ENCODE measurements at places on chromosomes 11 and 22.

DNA sequence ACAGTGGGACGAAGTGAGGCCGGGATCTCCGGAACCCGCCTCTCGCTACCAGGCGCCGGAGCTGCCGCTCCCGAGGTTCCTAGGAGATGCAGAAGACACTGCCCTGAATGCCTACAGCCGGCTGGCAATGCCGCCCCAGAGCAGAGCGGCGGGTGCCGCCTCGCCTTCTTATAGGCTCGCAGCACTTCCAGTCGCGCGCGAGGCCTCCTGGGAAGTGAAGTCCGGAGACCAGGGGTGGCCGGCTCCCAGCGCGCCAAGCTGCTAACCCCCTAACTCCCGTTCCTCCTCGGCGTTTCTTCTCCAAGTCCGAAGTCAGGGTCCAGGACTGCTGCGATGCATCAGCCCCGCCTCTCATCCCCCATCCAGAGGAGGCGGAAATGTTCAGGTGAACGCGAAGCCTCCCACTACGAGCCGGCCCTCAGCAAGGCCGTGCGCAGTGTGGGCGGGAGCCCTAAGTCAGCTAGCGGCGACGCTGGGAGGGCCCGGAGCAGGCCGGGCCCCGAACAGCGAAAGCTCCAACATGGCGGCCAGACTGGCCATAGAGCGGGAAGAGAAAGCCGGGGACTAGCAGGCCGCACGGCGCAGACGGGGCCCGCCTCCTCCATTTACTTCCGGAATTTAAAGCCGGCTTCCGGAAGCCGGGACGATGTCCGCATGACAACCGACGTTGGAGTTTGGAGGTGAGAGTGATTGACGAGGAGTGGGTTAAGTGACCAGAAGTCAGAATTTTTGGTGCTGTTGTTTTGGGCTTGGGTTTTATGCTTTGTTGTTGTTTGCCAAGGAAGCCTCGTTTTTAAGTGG lies at the start of the genes CYB561A3 and TMEM138:
TSS of gene CYB561A3 (minus strand) at position 142 of the 801 bp plus-strand sequence. CDS start 5,169 bp downstream, outside the sequence.
TSS of gene TMEM138 (plus strand) at position 634 of the 801 bp plus-strand sequence. CDS start 2,017 bp downstream, outside the sequence.
- peak; percentile 78 for DNase-seq

GRCh38 chr22:34971456-34971855 lies 94.5 kb upstream of the ISX start:
- no peak for DNase-seq

GRCh38 chr22:41532908-41533825 lies 11.1 kb downstream of the POLR3H start:
- peak; percentile 58 for DNase-seq

DNA sequence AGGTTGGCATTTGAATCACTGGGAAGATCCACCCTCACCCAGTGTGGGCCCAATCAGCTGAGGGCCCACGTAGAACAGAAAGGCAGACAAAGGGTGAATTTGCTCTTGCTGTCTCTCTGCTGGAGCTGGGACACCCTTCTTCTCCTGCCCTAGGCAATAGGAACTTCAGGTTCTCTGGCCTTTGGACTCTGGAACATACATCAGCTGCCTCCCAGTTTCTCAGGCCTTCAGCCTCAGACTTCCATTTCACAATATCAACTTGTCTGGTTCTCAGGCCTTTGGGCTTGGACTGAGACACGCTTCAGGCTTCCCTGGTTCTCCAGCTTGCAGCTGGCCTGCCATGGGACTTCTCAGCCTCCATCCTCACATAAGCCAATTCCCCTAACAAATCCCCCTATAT lies 14.7 kb upstream of the ASRGL1 start:
- no peak for DNase-seq

GRCh38 chr11:1878137-1879031 lies 13.3 kb downstream of the PRR33 start:
- DNase-seq, result no peak

DNA sequence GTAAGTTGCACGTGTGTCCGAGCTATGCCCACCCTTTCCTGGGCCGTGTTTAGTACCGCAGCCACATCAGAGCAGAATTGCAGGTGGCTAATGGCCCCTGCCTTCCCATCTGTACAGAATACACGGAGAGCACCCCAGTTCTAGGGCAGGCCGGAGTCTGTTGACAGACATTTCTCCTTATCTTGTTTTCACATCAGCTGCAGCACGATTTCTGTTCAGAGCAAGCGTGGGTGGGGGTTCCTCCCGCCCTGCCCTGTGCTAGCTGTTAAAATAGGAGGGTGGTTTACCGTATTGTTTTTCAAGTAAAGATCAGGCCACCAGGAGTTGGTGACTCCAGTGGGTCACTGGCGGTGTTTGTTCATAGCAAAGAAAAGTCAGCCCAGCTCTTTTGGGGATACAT lies 41.1 kb downstream of the UBASH3B start:
- peak; percentile 66 for DNase-seq

DNA sequence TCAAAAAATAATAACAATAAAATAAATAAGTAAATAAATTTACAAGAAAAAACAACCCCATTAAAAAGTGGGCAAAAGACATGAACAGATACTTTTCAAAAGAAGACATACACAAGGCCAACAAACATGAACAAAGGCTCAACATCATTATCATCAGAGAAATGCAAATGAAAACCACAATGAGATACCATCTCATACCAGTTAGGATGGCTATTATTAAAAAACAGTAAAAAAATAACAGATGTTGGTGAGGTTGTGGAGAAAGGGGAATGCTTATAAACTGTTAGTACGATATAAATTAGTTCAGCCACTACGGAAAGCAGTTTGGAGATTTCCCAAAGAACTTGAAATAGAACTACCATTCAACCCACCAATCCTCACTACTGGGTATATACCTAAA lies 44.6 kb downstream of the PRCP start:
- no peak for DNase-seq

DNA sequence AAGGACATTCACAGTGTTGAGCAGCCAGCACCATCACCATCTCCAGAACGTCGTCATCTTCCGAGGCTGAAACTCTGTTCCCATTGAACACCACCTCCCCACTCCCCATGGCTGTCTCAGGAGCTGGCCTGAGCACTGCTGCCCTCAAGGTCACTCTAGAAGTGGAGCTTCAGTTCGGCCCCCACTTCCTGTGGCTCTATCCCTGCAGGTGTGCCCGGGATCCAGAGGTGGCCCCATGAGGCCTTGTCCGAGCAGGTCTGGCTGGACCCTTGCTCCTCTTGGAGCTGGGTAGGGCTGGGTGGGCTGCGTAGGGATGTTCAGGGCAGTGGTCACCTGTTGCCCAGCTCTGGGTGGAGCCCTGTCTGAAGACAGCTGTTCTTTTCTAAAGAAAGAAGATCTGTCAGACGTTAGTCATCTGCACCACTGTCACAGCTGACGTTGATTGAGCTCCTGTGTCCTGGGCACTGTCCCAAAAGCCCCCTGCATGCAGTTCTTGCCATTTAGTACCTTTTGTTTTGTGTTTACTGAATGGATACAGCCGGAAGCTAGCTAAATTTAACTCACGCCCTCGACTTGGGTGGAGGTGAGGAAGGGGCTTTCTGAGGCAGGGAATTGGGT lies 75.5 kb upstream of the CLDN5 start:
- DNase-seq, result no peak

Measured in CD4-positive, alpha-beta T cell (primary cell).